ENCODE measurements at places on chromosomes 11 and 22.

DNA sequence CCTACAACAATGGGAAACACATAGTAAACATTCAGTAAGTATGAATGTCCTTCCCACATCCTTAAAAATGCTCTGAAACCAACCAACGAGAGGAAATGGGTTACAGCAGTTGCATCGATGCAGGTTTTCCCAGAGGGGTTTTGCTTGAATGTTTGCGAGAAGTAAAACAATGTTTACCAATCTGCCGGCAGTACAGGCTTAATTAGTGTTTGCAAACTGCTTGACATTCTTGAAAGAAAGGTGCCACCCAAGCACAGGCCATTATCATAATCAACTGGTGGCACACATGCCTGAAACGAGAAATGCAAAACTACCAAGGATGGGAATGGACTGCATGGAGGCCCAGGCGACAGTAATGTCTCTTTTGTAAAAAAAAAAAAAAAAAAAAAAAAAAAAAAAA is 27.1 kb upstream of the OPCML start:
- no peak for DNase-seq

DNA sequence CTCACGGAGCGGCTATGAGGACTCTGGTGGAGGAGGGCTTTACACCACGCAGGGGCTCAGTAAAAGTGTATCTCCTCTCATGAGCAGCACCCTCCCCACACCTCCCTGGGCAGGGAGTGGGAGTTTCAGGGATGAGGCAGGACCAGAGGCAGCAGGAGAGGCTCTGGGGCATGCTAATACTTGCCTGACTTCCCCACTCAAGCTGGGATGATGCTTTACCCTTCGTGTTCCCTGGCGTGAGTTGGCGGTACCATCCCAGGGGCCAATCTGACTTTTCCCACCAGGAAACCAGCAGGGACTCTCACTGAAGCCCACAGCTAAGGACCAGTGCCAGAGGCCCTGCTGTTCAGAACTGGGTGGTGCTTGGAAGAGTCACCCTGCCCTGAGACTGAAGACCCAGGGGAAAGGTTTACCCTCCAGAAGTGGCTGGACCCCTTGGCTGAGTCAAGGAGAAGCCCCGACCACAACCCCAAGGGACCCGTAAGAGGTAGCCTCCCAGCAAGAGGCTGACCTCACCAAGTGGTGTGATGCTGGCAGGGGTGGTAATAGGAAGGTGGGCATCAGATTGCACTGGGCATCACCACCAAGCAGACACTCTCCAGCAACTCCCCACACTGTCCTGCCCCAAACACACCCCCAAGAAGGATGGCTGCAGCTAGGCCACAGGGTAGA is 65.6 kb downstream of the THAP12 start:
- DNase-seq = no peak

GRCh38 chr11:111362887-111363411 is 16.1 kb downstream of the POU2AF1 start:
- no peak for DNase-seq

DNA sequence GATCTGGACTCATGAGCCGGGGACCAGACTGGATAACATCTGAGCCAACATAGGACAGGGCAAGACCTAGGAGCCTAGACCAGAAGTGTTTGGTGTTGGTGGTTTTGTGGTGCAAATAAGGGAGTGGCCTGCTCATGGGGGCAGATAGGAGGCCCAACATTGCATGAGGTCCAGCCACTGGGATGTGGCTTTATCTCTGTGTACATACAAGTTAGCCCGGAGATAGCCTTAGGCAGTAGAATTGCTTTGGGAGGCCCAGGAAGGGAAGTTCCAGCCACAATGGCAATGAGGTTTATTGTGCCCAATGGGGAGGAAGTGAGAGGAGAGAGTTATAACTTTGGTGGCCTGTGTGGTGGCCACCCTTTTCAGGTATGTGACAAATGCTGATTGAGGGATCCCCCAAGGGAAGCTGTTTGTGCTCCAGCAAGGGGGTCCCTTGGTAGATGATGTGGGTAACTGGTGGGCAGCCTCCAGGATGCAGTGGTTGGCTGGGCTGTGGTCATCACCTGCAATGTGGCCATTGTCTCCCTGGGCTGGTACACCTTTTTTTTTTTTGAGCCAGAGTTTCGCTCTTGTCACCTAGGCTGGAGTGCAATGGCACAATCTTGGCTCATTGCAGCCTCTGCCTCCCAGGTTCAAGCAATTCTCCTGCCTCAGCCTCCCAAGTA is 6.4 kb downstream of the LMO2 start:
- DNase-seq = no peak

GRCh38 chr11:115636753-115637527 is 132.7 kb upstream of the CADM1 start:
- DNase-seq = no peak

DNA sequence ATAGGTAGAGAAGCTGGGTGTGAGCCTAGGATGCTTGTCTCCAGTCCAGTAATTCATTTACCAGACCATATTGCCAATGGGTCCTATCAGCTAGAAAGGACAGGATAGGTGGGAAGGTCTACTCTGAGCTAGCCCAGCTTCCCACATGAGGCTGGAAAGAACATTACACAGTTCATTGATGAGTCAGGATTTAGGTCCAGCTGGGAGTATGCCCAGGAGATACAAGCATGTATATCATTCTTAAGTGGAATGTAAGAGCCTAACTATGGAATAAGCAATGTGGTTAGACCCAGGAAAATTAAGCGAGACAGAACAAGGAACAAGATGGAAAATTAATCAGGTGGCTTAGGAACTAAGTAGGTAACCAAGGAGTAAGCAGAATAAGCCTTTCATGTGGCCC is 59.0 kb upstream of the TBCEL start:
- DNase-seq = no peak

GRCh38 chr11:19342036-19342435 is 101.3 kb upstream of the E2F8 start:
- no peak for DNase-seq

DNA sequence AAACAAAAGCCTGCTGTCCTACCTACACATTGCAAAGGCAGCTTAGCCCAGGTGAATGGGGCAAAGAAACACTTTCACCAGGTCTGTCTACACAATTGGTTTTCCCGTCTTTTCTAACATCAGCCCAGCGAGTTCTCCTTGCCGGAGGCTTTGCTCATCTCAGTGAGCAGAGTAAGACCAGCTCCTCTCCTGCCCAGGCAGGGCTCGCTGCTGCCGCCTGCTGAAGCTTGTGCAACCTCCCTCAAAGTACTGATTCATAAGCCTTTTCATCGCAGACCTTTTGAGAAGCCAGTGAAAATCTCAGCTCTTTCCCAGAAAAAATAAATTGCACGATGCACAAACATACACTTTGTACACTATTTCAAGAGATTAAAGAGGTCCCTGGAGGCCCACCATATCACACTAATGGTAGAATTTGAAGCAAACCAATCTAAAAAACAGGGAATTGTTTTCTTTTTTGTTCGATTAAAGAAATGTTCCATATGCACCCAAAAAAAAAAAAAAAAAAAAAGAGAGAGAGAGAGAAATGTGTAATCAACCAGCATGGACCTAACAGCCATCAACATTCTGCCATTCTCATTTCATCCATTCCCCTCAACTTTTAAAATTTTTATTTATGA is 328.1 kb upstream of the MPPED2 start:
- peak; percentile 40 for DNase-seq

- DNase-seq = no peak
Measured at GRCh38 chr22:47237890-47238480, 475.5 kb downstream of the TBC1D22A start.

DNA sequence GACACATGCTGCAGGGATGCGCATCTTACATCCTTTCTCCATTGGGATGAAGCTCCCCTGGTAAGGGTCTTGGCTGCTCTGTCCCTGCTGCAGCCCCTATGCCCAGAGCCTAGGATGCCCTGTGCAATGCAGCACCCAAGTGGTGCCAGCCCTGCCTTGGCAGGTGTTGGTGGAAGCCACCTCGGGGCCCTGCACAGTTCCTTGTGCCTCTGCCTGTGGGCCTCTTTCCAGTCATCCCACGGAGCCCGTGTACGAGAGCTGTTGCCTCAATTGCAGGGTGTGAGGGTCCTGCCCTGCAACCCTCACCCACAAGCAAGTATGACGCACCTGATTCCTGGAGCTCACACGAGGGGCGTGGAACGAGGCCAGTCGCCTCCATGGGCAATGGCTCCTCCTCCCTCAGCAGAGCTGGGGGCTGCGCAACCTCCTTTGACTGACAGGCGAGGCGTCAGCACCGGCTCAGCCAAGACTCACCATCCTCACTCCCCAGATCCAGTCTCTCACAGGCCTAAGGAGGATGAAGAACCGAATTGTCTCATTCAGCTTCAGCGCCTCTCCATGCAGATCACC is 719.6 kb downstream of the BRD1 start:
- DNase-seq = no peak

DNA sequence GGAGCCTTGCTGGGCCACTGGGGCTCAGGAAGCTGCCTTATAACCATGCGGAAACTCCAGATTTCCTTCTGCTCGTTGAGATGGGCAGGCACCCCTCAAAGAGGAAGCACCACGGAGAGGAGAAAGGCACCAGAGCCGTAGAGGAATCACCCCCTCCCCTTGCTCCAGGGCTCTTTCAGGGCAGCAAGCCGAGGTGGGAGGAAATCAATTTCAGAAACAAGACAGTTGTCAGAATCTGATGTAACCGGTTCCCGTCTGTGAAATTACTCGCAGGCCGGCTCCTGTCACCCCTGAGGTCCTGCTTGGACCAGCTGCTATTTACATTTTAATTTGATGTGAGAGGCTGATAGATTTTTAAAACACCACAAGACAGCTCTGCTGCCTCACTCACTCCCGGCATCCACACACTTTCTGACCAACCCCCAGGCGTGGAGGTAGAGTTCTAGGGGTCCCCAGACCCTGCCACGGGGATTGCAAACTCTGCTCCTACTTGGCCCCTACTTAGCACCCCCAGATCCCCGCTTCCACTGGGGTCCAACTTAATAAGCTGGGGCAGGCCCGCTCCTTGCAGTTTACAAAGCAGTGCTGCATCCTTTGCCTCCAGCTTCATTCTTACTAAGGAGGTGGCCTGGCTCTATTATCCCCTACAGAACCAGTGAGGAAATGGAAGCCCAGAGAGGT is 162.5 kb downstream of the CEP164 start:
- DNase-seq = no peak

GRCh38 chr11:133228471-133229329 is 303.6 kb downstream of the OPCML start:
- no peak for DNase-seq

DNA sequence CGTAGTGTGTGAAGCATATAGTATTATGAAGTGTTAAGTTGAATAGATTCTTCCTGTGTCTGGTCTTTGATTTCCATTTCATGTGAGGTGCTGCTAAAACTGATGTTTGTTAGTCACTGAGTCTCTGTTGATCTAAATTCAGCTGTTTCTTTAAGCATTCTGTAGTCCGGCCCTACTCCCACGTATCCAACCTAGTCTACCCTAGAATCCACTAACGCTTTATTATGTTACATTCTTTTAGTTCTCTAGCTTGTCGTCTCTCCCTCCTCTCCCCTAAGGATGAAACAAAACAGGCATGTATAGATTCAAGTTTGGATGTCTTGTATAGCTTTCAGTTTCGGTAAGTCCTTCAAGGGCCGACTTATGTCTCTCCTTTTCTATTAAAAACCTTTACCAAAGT is 4.1 kb downstream of the WEE1 start:
- DNase-seq = no peak

DNA sequence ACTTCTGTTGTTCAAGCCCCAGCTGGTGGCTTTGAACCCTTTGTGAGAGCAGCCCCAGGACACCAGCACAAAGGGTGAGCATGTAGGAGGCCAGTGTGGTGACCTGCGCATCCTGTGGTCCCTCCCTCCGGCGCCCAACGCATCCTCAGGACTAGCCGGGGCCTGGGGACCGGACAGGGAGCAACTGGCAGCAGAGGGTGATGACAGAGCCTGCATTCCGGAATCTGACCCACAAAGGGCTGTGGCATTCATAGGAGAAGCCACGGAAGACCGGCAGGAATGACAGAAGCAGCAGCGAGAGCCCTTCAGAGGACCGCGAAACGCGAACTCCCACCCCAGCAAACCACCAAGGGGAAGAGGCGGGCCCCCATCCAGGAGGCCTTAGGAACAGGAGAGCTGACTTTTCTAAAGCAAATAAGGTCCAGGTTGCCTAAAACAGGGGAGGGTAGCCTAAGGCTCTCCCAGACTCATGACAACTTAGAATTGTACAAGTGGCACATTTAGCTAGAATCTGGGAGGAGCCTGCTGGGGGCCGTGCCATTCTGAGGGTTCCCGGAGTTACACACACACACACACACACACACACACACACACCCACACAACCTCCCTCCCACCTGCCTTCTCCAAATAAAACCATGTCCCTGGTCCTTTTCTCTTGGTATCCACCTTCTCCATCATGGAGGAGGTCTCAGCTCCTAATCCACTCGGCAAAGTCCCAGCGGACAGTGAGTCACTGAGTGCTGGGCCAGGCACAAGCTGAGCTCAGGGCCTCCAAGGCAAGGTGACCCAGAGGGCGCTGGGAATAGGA is 232.7 kb downstream of the CTTN start:
- no peak for DNase-seq

DNA sequence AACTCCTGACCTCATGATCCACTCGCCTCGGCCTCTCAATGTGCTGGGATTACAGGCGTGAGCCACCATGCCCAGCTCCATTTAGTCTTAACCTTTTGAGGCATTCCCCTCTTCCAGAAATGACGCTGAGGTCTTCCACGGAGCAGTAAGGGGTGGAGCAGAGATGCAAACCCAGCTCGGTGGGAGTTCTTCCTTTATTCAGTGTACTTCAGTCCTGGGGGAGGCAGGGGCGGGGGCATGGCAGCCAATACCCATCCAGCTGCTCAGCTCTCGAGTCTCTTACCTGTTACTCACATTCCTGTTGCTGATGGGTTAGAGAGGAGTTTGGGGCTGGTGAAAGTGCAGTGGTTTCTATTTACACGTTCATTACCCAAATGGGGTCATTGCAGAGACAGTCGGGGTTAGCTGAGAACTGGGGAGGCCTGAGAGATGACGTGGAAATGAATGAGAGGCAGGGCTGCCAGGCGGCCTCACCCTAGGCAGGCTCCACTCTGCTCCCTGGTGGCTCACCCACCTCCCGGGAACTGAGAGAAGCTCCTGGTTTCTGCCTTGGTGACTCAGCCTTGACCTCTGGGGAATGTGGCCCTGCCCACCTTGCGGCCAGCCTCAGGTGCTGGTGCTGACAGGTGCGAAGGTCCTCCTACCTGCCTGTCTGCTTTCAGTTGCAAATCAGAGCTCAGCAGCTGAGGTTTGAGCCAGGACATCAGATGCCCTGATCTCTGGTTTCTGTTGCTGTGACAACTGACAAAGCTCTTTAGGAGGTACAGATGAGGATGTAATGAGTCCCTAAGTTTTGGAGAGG is 13.4 kb upstream of the ST14 start:
- DNase-seq = no peak

GRCh38 chr11:44418456-44418830 is 108.5 kb upstream of the ALX4 start:
- DNase-seq = no peak

- DNase-seq = no peak
Measured at GRCh38 chr22:25765801-25766200, 23.8 kb downstream of the MYO18B start.
